NCI-H226 (cell line): ENCODE measurements at places on chromosomes 6 and 20.

DNA sequence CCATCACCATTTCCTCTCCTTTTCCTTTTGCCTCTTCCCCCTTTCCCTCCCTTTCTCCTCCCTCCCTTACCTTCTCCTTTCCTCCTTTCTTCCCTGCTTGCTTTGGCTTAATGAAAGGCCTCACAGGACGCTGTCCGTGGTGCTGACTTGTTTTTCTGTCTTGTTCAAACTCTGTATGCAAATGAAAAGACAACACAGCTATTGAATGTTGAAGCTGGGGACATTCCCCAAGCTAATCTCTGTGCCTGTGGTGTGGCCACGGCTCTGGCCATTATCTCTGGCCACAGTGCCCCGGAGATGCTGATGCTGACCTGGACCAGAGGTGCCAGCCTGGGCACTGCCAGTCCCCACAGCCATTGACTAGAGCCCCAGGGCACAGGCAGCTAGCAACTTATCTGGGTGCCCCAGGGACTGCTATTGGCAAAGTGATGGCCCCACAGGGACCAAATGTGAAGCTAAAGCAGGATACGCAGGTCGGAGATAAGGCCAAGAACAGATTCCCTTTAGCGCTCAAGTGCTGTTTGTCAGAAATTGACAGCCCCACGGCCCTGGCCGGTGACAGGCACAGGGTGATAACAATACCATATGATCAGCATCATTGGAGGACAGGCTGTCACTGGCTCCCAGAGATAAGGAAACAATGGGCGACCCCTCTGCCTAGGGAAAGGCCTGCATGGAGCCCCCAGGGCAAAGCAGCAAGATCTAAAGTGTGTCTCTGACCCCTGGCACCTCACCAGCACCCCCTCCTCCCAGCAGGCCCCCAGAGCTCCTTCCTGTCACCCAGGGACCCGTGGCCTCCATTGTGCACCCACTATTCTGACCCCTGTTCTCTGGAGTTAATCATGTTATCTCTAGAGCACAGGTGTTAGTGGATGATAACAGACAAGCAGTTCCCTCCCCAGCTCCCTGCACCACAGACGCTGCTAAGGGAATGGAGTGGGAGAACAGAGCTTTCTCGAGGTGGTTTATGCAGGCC is 31.6 kb upstream of the SLC32A1 start:
- peak; percentile 50 for DNase-seq

- DNase-seq = peak; percentile 88
Observed at GRCh38 chr6:110944681-110945151, 13.8 kb upstream of the GTF3C6 start.

DNA sequence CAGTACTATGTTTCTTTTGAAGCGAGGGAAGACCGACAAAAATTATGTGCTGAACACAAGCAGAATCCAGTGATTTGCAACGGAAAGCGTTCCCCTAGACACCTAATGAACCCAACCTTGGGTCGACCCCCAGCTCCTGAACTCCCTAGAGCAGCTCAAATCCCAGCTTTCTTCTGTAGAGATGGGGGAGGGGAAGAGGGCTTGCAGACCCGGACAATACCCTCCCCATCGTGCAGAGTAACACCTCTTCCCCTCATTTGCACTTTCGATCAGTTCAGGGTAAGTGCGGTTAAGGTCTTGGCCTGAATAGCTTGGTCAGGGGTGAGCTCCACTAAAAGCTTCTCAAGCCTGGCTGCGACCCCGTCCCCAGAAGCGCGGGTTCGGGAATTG is 404 bp downstream of the CEP162 start:
- DNase-seq = no peak

DNA sequence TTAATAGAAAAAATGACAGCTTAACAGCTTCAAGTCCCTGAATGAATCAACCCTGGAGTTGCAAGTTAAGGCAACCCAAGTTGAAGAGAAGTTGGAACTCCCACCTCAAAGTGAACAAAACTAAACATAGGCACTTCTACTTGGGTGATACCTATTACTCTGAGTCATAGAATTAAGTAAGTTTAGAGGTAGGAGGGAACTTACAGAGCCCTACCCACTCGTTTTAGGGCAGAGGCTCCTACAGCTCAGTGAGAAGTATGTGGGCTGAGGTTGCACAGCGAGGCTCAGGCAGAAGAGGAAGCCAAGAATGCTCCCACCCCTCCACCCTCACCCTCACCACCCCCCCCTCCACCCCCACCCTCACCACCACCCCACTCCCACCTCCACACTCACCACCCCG is 42.2 kb downstream of the NFATC2 start:
- DNase-seq = peak; percentile 73

DNA sequence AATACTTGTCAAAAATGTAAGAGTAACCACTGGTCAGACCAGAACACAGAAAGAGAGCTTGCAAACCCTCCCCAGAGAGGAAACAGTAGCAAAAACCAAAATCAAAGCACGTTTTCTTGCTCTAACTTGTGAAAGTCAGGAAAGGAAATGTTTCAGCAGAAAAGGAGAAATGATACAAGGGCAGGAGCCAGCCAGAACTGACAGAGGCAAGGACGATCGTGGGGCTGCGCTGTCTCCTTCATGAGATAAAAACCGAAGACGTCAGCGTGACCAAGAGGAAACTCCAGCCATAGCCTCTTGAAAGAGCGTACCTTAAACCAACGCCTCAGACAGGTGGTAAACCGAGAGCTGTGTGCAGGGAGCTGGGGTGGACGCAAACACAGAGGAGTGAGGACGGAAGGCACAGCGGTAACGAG is 27.5 kb downstream of the LAMA5 start:
- no peak for DNase-seq

- no peak for DNase-seq
Observed at GRCh38 chr6:56695702-56696101, 53.0 kb upstream of the DST start.

GRCh38 chr20:3011752-3012151 is 31.7 kb upstream of the GNRH2 start:
- DNase-seq = no peak

DNA sequence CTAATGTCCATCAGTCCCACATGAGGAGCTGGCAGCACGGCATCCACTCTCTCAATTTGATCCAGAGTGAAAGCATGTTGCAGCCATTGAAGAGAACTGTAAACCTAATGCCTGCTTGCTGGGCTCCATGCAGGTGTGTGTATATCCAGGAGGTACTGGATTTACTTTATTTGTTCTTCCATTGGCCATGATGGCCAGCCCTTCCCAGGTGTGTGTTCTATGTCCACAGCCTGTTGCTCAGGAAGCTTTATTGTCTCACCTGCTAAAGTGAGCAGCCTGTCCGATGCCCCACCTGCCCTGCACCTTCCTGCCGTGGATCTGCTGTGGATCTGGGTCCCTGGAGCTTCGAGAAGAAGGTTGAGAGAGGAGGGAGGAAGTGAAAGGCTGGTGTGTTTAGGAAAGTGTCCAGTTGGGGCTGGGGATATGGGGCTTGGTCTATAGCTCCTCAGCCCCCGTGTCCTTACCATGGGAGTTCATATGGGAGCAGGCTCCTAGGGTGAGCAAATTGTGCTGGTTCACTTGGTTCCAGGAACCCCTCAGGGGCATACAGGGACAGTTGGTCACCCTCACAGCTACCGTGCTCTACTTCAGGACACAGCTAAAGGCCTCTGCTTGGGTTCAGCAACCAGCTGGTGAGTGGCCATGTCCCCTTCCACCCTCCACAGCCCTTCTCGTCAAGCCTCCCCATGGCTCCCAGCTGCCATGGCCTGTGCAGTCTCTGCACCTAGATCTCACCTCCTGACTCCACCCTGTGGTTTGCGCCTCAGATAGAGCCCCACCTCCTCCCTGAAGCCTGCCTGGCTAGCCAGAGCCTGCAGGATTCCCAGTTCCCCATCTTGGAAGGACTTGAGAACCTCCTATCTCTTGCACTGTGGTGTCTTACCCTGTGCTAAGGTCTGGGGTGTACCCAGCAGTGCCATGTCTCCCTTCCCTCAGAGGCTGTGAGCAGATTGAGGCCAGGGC is 12.7 kb downstream of the TREML2 start:
- DNase-seq = no peak
